ENCODE measurements at places on chromosomes 16 and 17.

DNA sequence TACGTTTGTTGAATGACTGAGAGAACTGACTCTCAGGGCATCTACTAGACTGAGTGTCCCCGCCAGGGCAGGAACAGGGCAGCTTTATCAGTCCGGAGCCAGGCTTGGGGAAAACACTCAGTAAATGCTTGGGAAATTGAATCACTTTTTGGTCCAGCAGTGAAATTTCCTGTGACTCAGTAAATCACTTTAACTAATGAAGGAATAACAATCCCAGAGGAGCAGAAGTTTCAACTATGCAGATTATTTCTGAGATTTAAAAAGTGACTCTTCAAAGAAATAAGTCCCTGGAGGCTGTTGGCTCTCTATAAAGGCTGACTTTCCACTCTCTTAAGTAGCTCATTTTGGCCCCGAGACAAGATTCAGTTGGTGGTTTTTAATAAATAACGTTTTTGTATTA is 101.8 kb downstream of the FOXL1 start:
- no peak for DNase-seq

DNA sequence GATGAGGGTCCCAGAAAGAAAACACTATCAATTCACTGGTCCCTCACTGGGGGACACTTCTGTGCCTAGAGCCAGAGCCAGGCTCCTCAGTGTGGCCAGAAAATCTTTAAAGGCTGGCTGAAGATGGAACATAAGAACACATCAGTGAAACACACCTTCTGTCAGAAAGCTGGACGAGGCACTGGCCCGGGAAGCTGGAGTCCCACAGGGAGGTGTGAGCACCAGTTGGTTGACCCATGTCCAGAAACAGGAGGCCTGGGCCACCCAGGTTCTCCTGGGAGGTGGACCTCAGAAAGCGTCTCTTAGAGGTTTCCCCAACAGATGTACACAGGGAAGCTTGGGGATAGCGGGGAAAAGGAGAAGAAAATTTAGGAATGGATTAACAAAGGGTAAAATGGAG is 56.2 kb upstream of the ALDH3A2 start:
- no peak for DNase-seq

DNA sequence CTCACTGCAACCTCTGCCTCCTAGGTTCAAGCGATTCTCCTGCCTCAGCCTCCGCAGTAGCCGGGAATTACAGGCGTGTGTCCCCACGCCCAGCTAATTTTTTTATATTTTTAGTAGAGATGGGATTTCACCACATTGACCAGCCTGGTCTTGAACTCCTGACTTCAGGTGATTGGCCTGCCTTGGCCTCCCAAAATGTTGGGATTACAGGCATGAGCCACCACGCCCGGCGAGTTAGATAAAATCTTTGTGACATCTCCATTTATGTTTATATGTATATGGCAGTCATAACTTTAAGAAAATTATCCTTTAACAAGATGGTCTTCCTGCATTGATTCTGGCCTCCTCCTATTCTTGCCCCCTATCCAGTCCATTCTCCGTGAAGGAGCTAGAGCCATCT is 24.0 kb downstream of the CCDC42 start:
- DNase-seq: no peak

DNA sequence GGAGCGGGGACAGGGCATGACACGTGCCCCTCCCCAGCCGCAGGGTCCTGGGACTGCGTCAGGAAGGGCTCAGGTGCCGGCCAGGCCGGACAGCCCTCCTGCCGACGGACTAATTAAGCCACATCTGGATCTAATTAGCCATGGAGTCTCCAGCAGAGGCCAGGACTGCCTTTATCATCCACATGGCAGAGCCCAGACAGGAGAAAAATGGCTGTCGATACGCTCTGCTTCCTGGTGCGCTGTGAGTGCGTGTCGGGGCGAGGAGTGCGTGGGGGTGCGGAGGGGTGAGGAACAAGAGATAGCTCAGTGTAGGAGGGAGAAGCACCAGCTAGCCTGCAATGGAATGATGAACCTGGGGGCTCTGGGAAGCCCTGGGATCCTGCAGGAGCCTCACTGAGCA is 218.8 kb downstream of the IRF8 start:
- DNase-seq: no peak

DNA sequence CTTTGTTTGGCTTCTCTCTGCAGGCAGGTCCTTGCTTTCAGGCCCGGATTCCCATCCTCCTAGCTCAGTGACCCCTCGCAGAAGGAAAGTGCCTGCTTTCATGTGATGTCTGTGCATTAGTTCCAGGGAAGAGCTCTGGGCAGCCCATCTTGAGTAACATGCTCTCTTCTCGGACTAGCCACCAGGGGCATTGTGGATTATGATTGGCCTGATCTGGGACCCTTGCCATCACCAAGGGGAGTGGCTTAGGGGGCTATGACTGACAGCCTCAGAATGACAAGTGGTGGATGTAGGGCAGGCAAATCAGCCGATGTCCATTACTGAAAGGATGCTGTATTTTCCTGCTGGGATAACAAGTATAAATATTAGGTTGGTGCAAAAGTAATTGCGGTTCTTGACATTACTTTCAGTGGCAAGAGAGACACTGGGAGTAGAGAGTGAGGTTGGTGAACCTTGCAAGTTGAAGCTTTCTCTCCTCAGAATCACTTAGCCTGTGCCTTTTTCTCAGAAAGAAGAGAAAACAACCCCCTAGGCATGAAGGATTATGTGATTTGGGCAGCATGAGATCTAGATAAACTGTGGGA is 71.5 kb upstream of the MPHOSPH6 start:
- no peak for DNase-seq

DNA sequence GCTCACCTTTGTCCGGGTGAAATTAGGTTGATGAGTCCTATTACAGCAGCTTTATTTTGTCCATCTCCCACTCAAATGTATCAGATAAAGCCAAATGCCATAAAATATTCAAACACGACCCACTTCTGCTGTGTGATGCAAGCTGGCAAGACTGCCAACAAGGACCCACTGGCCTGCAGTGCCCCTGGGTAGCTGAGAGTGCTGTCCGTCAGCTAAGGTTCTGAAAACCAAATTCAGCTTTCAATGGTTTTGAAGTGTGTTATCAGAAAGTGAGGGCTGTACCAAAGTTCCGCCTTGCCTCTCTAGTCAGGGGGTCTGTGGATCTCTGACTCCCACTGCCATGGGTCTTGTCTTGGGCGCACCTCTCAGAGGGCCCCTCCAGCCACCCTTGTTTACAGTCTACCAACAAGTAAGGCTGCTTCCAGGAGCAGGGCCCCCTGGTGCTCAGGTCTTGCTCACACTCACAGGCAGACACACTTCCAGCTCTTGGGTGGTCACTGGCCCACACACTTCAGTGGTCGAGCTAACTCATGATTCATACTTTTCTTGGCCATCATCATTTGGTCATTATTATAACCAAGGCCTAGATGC is 10.5 kb upstream of the CCDC182 start:
- no peak for DNase-seq

DNA sequence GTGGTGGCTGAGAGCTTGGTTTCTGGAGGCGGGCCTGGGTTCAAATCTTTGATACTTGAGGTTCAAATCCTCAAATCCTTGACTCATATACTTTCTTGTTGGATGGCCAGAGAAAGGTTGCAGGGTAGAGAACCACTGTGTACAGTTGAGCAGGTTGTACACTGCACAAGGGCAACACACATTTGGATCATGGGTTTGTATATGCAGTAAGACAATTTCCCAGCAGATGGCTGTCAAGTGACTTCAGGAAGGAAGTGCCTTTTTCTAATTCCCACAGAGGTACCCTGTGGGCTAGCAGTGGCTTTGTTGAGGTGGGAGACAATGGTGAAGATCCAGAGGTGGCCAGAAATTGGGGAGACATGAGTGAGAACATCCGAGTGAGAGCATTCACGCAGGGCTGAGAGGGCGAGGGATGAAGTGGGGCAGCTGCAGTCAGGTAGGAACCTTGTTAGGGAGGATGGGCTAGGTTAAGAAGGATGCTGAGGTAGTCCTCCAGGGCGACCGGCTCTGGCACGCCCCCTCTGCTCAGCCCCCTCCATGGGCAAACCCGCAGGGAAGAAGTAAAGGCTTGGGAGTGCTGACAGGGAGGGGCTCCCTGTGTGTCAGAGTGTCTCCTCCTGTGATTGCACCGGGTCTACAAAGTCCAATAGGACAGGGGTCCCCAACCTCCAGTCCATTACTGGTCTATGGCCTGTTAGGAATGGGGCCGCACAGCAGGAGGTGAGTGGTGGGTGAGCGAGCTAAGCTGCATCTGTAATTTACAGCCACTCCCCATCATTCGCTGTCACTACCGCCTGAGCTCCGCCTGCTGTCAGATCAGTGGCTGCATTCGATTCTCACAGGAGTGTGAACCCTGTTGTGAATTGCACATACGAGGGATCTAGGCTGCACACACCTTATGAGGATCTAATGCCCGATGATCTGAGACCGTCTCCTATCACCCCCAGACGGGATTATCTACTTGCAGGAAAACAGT is 2.7 kb downstream of the C16orf89 start:
- no peak for DNase-seq

- DNase-seq: peak; percentile 31
Observed at GRCh38 chr16:68116256-68116867, 31.2 kb downstream of the NFATC3 start.

DNA sequence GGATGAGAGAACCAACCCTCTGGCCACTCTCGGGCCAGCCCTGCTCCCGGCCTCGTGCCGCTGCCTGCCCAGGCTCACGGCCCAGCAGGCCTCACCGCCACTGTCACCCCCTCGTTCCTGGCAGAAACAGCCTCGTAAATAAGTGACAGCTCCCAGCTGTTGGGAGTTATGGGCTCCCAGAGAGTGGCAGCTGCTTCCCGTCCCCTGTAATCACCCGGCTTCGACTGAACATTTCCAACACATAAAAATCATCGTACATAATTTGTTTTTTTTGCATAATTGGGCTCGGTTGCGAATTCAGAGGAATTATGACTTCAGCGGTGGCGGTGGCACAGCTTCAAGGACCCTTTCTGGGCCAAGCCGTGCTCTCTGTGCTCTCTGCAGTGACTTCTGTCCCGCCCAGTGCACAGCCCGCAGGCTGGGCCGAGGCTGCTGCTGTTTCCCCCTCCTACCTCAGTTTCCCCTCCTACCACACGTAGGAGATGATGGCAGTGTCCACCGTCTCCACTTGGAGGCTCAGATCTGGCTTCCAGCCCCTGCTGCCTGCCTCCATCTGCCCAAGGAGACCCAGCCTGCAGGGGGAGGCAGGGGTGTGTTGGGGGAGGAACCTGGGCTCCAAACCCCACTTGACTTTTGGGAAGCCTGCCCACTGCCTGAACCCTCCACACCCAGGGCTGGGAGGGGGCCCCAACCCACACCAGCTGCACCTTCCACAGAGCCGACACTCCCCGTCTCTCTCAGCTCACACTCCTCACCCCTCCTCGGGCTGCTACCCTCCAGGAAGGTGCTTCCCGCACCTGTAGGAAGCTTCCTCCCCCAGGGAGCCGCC is 84.9 kb downstream of the RTN4RL1 start:
- DNase-seq: no peak

- peak; percentile 89 for DNase-seq
Observed at GRCh38 chr17:72602517-72603419, 481.9 kb downstream of the SOX9 start.
